Daoy (cell line): ENCODE measurements at places on chromosomes 11 and 22. TPM values are rescaled to one million over a fixed set of nuclear protein-coding genes. Genes with fewer than 3 reads are reported as not detected.

Gene FGF19
- not detected in 2 replicates for total RNA-seq

Gene USP2
- total RNA-seq, result 0.27 and 0.51 TPM in 2 replicates

Gene CAVIN3
- 173 and 189 TPM in 2 replicates for total RNA-seq

Gene MRGPRX3
- total RNA-seq, result not detected in 2 replicates

Gene CYB5R2
- total RNA-seq, result 1.1 and 3.2 TPM in 2 replicates
